ENCODE measurements at places on chromosomes 2 and 18.

DNA sequence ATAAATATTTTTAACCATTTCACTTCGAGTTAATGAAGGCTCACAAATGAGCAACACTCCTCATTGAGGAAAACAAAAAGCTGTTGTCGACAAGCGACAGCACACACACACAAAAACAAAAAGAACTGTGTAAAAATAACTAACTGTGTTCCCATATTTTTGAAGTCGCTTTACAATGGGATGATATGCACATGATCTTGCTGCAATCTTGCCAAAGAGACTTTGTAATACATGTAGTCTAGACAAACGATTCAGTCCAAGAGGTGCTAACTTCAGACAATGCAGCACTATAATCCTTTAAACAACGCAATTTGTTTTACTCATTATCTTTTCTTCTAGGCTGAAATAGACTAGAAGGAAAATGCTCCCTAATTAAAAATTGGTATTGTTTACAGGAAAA lies 7.2 kb upstream of the USP34 start:
- DNase-seq = no peak

GRCh38 chr2:157810037-157810436 lies 66.1 kb downstream of the ACVR1 start:
- no peak for DNase-seq

- DNase-seq = no peak
These were observed 177.9 kb downstream of the LRRTM1 start for GRCh38 chr2:80126596-80127189.

GRCh38 chr2:187228986-187229385 lies 219.1 kb downstream of the CALCRL start:
- no peak for DNase-seq

- no peak for DNase-seq
These were observed 110.2 kb downstream of the MDH1 start for GRCh38 chr2:63698786-63699548.

DNA sequence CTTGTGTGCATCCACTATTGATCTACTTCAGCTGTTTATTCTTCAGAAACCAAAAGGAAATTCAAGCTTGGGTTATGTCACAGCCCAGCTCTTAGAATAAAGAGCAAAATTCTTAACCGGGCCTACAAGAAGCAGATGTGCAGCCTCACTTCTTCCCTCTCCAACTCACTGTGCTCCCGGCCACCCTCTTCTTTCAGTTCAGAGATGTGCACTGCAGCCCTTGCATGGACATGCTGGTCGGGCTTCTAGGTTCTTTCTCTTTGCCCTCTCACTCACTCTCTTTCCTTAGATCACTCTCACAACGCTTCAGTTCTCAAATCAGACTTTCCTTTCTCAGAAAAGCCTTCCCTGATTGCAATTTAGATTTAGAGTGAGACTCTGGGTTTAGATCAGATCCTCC lies 104.1 kb downstream of the CHN1 start:
- no peak for DNase-seq

- no peak for DNase-seq
These were observed 74.8 kb upstream of the SMIM21 start for GRCh38 chr18:75502286-75502685.

GRCh38 chr2:120260736-120261135 lies 8.1 kb downstream of the RALB start:
- DNase-seq = no peak

DNA sequence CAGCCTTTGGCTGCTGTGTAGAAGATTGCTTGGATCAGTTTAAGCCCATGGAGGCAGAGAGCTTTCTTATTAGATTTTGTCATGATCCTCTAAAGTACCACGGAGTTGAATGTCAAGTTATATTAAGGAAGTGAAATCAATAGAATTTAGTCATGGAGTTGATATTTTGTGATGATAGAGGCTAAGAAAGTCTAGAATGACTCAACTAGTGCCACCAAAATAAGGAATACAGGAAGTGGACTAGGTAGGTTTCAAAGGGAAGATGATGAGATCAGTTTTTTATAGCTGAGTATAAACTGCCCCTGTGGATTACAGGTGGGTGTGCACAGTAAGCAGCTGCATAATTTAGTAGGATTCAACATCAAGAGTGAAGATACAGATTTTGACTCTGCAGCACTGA lies 25.2 kb downstream of the FBXO36 start:
- no peak for DNase-seq

DNA sequence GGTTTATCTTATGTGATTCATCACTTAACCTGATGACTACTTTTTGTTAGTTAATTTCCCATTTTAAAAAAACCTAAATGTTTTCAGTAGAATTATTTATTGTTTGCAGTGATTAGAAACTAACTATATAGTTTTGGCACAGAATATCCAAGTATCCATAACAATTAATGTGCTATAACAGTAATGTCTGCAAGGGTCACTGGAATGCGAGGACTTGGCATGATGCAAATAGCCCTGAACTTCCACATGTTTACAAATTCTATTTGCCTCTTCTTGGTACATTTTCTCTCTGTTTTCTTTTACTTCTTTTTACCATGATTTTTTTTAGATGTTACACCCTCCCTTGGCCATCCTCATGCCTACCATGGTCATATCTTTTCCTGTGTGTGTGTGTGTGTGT lies 49.3 kb upstream of the GALNT3 start:
- no peak for DNase-seq

GRCh38 chr2:47569658-47570475 lies 166.9 kb downstream of the MSH2 start:
- no peak for DNase-seq

- DNase-seq = no peak
These were observed 73.5 kb downstream of the MTCL1 start for GRCh38 chr18:8778824-8779223.

- DNase-seq = no peak
These were observed 13.9 kb upstream of the MLPH start for GRCh38 chr2:237472909-237473877.

DNA sequence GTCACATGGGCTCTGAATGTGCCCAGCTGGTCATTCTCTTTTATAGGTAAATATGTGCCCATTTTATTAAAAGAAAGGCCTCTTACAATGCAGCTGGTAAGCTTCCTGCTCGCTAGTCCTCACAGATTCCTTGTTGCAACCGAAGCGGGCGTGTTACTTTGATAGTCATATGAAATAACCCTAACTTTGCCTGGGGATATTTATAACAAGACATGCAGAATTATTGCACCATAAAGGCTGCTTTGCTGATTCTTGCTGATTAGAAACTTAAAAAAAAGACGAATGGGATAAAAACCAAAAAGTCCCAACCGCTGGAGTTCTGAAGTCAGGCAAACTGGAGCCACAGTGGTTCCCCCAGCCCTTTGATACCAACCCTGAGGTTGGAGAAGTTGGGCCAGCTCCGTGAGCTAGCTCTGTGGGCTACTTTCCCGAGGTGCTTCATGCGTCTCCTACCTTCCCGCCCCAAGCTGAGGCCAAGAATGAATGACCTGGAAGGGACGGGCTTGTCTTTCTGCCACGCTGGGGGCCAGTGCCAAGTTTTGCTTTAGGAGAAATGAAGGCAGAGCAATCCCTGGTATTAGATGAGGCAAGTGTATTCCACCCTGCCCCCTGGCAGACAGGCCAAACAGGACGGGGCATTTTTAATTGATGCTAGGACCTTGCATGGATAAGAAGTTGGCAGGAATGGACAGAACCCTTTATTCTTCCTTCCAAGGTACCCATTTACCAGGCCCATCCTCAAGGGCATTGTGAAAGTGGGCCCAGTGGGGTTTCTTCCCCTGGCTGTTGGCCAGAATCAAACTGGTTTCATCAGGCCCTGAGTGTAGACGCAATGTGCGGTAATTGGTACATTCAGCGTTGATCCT lies 140.4 kb downstream of the KCTD1 start:
- no peak for DNase-seq

DNA sequence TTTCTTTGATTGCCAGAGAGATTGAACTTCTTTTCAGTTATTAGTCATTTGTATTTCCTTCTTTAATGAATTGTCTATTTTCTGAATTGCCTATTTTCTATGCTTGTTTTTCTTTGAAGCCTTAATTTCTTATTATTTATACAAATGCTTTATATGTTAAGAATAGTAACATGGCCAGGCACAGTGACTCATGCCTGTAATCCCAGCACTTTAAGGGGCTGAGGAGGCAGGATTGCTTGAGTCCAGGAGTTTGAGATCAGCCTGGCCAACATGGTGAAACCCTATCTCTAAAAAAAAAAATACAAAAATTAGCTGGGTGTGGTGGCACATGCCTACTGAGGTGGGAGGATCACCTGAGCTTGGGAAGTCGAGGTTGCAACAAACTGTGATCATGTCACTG lies 4.7 kb upstream of the RAB11FIP5 start:
- no peak for DNase-seq

- no peak for DNase-seq
These were observed 99.0 kb upstream of the KLHL14 start for GRCh38 chr18:32871786-32872185.

- DNase-seq = no peak
These were observed 40.0 kb downstream of the DNMT3A start for GRCh38 chr2:25301453-25302352.

- DNase-seq = no peak
These were observed 638 bp upstream of the ADD2 start for GRCh38 chr2:70768590-70769085.

- no peak for DNase-seq
These were observed 126.6 kb upstream of the KCNH7 start for GRCh38 chr2:162965191-162965590.

GRCh38 chr2:218756599-218757377 lies 25.2 kb upstream of the CYP27A1 start:
- DNase-seq = no peak

DNA sequence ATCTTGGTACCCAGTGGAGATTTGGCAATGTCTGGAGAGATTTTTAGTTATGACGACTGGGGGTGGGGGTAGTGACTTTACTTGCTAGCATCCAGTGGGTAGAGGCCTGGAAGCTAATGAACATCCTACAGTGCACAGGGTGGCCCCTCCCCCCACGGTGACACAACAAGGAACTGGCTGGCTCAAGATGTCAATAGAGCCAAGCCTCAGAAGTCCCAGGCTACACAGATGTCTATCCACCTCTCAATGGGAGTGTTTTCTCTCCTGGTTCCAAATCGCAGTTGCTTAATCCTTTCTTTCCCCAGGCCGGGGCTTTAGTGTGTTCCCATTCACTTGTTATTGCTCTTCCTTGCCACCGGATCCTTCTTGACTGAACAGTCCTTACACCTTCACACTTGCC lies 9.3 kb upstream of the CCBE1 start:
- DNase-seq = no peak

DNA sequence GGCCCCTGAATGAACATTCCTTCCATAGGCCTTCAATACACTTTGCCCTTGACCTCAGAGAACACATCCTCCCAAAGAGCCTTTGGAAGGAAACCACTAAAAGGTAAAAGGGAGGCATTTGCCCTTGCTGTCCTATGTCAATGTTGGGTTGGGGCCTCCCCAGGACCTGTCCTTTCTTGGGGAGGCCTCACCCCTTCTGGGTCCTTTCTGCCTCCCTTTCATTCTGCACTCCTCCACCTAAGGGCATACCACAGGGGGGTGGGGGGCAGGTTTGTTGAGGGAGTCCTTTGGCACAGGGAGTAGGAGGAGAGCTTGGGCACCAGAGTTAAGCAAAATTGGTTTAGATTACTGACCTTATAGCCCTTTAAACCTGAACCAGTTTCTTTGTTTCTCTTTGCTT lies 32.5 kb upstream of the ATP6V1B1 start:
- no peak for DNase-seq

GRCh38 chr18:13183359-13183758 lies 35.2 kb upstream of the LDLRAD4 start:
- no peak for DNase-seq

DNA sequence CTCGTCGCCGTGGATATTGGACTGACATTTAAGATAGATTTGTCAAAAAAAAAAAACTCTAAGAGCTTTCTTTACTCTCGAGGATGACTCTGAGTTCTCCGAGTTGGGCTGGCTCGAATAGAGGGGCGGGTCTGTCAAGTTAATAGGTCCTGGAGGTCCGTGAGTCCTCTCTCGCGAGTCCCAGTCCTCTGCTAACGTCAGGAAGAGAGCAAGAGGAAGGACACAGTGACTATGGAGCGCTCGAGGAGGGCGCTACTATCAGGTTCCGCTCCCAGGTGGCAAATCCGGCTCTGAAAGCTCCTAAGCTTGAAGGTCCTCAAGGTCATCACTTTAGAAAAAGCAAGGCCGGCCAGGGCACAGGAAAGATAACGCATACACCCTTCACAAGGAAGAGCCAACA lies 404 bp upstream of the AKAIN1 start:
- no peak for DNase-seq

DNA sequence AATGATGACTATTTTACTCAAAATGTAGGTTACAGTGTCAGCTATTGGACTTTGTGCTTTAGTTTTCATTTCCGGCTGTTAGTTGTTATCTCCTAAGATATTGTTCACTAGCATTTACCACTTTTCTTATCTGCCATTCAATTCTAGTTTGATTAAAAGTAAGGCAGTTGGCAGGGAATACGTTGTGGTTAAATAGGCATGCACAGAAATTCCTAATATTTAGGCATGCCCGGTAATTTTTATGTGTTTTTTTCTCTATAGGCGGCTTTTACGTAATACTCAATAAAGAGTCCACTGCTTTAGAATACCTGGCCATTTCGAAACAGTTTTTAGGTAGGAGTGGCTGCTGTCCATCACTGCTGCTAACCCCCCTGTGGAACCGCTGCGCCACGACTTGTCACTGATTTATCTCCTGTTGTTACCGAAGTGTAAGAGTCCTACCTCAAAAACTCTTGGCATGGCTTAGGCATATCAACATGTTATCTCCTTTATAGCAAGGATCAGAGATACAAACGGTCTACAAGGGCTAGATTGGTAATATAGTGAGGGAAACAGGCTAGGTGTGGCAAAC lies 39.5 kb downstream of the BABAM2 start:
- no peak for DNase-seq

GRCh38 chr18:43642727-43643330 lies 365.5 kb upstream of the SYT4 start:
- DNase-seq = no peak

DNA sequence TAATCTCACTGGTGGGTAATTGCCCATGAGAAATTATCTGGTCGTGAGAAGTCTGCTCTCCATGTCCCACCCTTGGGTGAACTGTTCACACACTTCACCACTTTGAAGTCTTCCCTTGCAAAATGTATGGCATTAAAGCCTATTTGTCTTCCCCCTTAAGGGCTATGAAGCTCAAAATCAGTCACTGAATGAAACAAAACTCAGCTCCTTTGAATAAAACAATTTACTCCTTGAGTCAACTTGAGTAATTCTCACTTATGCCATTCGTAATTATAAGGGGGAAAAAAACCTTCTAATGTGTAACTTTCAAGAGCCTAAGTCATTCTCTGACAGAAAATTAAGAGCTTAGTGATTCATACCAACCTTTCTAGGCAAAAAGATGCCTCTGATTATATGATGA lies 48.8 kb upstream of the REL start:
- DNase-seq = no peak

- no peak for DNase-seq
These were observed 73.6 kb downstream of the FSHR start for GRCh38 chr2:49080681-49081080.

Data from stimulated activated naive CD4-positive, alpha-beta T cell (primary cell).